ENCODE measurements at places on chromosomes 16 and 17. TPM values are rescaled to one million over a fixed set of nuclear protein-coding genes. Genes with fewer than 3 reads are reported as not detected.

The C1QTNF8 gene
- 0.06 TPM for total RNA-seq

The ITGB4 gene
- 0.40 TPM for total RNA-seq

The DNASE1 gene
- total RNA-seq: 15.4 TPM

The CNOT1 gene
- total RNA-seq: 114 TPM

The KCNJ18 gene
- total RNA-seq: not detected
